Amniotic epithelial cell (primary cell): ENCODE measurements at places on chromosomes 3 and 15.

GRCh38 chr3:806006-806405 is 286.8 kb upstream of the CNTN6 start:
- no peak for DNase-seq

GRCh38 chr3:133574260-133574881 is 885 bp downstream of the CDV3 start:
- peak; percentile 83 for DNase-seq

- no peak for DNase-seq
Measured at GRCh38 chr3:40170395-40170794, 139.1 kb upstream of the EIF1B start.

DNA sequence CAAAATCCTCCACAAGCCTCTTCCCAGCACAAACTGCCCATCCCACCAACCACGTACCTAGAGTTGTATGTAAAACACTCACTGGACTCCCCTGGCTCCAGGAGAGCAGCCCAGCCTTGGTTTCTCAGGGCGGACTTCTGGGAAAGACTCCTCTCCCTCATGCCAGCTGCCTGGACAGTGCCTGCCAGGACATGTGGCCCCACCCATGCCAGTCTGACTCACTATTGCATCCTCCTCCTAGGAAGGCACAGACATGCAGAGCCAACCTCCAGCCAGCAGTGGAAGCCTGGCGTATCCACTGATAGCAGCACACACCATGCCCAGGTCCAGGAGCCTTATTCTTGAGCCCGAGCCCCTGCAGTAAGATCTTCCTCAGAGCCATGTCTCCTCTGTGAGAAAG is 8.6 kb downstream of the PKM start:
- peak; percentile 54 for DNase-seq

DNA sequence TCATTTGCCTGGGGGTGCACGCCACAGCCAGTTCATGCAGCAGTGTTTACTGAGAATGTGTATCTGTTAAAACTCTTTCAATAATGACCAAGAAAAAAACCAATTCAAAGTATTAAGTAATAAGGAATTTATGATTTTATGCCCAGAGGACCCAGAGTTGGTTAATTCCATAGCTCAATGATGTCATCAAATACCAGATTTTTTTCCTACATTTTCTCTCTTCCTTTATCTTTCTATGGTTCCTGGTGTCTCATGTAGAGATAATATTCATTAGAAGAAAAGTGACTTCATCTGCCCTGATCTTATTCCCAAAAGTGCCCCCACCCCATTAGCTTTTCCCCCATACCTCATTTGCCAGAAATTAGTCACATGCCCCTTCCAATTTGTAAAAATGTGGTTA is 44.6 kb upstream of the LMCD1 start:
- peak; percentile 51 for DNase-seq

GRCh38 chr3:123679712-123680386 is 95.0 kb upstream of the HACD2 start:
- DNase-seq, result no peak

DNA sequence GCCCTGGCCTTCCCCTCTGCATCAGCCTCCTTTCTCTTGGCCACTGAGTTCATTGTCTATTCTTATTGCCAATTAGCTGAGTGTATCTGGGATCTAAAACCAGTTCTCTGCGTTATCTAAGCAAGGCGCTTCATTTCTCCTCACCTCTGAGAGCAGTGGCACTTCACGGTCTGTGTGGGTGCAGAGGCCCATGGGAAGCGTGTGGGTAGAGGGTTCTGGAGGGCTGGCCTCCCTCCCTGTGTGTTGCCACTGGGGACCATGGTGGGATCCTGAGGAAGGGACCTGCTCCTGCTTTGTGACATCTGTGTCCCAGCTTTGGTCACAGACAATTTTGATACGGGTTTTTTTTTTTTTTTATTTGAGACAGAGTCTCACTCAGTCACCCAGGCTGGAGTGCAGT is 32.7 kb downstream of the EDEM1 start:
- DNase-seq, result no peak

DNA sequence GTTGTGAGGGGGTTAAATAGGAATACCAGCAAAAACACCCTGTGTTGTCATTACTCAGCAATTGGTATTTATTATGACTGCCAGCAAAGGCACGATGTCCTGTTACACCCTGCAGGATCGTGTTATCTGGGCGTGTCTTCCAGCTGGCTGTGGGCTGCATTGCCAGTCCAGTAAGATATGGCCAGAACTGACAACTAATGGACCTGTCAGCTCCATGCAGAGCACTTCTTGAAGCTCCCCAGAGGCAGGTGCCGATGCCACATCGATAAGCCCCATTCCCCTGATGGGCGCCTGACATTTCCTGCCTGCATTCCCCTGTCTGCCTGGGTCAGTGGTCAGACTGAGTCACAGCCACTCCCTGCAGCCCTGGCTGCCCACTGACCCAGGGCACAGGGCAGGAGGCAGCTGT is 79.7 kb upstream of the RASGRF1 start:
- DNase-seq, result no peak

GRCh38 chr3:123026565-123027291 is 835 bp downstream of the SEMA5B start:
- no peak for DNase-seq

- no peak for DNase-seq
Measured at GRCh38 chr15:61715082-61715481, 345.2 kb downstream of the VPS13C start.

- no peak for DNase-seq
Measured at GRCh38 chr15:80447077-80447476, 42.9 kb downstream of the ARNT2 start.

DNA sequence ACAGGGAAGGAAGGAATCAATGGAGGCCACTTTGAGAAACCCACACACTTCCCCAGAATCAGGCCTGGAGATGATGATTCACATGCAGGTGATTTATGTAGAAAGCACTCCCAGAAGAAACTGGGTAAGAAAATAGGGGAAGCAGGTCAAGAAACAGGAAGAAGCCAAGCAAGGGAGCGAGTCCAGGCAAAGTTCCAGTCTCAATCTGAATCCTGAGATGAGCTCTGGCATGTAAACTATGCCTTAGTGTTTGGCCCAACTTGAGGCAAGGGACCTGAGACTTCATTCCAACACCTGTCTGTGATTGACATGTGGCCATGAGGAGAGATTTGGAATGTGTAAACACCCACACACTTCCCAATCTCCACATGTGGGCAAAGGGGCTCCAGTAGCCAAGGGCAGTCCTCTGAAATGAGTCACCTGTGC is 61.6 kb upstream of the CTNNB1 start:
- DNase-seq, result peak; percentile 10

DNA sequence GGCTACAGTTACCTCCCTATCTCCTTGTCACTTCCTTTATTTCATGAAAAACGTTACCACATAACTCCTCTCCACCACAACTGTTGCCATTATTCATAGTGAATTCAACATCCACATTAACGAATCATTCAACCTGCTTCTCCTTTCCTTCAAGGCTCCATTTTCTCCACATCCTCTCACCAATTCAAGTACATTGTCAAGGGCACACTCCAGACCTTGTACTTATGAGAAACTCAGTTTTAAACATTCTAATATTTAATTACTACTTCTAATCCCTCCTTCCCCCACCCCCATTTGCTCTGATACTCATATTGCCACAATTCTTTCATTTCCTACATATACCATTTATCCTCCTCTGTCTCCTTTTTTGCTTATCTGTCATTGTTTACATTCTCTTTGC is 871.2 kb downstream of the TUSC7 start:
- DNase-seq, result no peak

- DNase-seq, result no peak
Measured at GRCh38 chr3:130828948-130829947, 64.6 kb upstream of the ATP2C1 start.

- DNase-seq, result peak; percentile 84
Measured at GRCh38 chr3:44902628-44903027, 28.2 kb downstream of the TGM4 start.

GRCh38 chr3:43910750-43911149 is 220.0 kb downstream of the ABHD5 start:
- DNase-seq, result no peak

DNA sequence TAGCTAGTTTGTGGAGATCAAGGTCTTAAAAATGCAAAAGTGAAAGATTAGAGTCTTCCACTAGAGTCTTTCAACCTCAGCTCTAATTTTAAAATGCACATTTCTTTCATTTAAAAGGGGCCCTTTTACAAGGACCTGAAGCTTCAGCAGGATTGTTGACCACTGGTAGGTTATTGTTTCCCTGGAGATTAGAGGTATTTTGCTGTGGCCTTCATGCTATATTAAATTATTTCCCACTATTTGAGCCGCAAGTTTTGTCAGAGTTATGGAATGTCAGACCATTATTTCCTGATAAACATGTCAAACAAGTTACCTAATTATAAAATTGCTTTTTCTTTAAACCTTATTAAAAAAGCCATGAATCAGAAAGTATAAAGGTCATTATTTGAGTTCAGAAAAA is 103.1 kb upstream of the CCNL1 start:
- peak; percentile 69 for DNase-seq

DNA sequence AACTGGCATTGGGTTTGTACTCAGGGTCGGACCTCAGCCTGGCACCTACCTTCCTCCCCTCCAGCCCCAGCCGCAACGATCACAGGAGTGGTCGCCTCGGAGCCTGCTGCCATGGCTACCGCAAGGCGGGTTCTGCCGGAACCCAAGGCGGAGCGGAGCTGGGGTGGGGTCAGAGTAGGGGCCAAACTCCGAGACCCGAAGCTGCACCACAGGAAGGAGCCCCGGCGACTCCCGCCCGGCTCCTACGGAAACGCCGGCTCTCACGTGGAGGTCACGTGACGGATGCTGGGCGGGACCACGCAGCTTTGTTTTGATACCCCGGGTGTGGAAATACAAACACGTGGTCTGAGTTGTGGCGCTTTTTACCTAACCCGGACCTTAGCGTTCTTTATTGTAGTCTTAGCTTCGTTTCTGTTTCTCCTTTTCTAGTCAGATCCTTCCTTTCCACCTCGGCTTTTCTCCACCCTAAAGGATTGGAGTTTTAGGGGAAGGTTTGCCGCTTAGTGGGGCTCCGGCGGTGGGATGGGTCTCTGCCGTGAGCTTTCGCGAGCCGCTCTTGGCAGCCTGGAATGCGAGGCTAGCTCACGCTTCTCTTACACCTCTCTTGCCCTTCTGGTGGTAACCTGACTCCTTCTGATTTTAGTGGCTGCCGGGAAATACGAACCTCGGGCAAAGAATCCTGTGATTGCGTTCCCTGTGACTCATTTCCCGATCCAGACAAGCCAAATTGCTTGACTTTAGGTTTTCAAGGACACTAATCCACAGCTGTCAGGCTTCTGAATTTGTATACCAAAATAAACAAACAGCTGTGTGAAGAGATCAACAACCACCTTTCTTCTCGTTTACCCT is at the start of gene HSPBAP1:
Gene HSPBAP1 (minus strand): TSS at position 264 of the 849 bp plus-strand sequence. CDS start 151 bp downstream, at position 113.
- DNase-seq, result peak; percentile 86

DNA sequence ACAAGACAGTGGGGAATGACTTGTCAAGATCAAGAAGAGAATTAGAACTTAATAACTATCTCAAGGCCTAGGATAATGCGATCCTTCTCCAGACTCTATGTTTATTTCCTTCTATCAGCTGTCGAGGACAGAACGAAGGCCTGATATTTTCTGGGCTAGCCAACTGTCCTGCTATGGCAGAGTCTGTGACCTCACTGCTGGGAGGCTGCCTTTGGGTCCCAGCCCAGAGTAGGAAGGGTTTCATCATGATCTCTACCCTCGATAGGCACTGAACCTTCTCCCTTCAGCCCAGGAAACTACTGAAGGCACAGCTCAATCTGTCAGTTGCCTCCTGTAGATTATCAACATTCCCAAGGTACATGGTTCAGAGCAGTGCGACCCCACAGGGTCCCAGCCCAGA is 237.2 kb downstream of the ATP8B4 start:
- DNase-seq, result no peak
